DMS 273 treated with DMSO at 0.1 percent for 48 hours (cell line): ENCODE measurements at places on chromosomes 7 and 10.

- DNase-seq: no peak
Measured at GRCh38 chr7:101363196-101363733, 590 bp downstream of the COL26A1 start.

DNA sequence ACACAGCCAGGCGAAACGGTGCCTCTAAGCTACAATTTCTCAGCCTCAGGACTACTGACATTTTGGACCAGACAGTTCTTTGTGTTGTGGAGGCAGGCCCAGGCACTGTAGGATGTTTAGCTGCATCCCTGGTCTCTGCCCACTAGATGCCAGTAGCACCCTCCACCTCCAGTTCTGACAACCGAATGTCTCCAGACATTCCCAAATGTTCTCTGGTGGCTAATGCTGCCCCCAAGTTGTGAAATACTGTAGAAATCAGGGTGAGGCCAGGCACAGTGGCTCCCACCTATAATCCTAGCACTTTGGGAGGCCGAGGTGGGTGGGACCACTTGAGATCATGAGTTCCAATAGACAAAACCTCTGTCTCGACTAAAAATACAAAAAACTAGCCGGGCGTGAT, 18.2 kb downstream of the HNRNPF start:
- no peak for DNase-seq

DNA sequence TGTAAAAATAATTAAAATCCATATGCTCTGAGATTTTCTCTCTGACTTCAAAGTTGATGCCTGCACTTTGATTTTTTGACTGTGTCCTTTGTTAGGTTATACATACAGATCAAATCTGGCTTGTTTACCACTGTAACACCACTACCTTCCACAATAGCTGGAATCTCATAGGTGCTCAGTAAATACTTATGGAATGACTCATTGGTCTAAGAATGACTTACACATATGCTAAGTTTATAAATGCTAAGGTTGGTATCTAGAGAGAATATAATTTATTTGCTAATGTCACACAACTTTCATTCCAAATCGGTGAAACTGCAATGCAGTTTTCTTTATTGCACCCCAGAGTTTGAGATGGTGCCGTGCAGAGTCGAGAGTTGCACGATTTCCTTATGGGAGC, 578.5 kb downstream of the SH2D4B start:
- DNase-seq: no peak

GRCh38 chr10:15801147-15801546, 59.2 kb downstream of the MINDY3 start:
- no peak for DNase-seq

DNA sequence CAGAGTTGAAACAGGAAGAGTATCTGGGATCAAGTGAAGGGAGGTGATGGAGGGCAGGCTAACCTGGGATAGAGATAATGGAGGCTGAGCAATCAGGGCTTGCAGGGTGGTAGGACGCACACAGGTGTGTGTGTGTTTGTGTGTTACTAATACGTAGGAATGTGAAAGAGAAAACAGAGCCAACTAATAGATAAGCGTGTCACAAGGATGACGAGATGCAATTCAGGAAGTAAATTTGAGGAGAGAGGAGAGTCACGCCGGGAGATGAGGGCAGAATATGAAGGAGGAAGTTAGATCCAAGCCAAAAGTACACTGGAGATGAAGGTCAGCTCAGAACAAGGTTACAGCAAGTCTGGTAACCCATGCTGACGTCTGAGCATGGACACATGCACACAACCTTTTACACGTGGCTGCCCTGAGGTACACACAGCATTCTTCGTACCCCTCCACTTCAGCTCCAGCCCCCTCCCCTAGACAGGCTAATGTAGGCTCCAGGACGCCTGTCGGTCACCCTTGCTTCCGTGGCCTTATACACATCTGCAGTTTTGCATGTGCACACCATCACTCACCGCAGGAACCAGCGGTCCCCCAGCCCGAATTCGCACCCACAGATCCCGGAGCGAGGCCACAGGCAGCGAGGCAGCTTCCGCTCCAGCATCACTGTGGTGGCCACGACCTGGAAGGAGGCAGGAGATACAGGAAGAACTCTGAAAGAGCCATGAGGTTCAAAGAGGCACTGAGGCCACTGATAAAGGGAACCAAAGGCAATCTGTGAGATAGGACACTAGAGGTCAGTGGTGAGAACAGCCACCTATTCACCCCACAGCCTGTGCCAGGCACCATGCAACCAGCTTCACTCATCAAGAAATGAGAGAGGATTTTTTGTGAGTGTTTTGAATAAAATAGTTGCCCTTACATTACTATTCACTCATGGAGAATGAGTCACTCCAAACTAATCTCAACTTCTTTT, 23.7 kb upstream of the TRPV6 start:
- no peak for DNase-seq

DNA sequence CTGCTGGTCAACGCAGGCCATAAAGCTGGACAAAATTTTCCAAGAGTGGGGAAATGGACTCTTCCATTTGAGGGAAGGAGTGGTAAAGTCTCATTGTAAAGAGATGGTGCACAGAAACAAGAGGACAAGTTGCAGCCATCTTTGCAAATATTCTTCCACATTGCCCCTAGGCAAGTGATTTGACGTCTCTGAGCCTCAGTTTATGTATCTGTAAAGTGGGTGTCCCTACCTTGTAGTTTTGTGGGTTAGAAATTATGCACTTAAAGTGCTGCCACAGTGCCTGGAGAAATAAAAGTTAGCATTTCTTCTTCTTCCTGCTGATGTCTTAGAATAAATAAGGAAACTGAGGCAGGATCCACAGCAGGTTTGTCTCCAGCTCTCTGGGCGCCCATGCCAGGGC, 12.1 kb downstream of the ADAMTS14 start:
- no peak for DNase-seq

DNA sequence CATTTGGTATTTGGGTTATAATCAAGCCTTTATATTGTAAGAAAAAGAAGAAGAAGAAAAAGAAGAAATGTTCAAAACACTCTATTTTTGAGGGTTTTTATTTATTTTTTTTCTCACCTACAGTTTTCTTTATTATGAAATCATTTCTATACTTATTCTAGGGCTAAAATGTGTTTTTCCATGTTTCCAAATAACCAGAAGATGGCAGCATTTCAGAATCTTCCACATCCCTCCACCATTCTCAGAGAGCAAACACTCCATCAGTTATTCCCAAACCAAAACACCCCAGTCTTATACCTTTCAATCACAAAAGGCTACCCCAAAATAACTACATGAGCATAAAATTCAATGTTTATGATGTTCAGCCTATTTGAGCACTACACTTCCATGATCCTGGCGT, 38.7 kb upstream of the PPP1R17 start:
- peak; percentile 23 for DNase-seq

DNA sequence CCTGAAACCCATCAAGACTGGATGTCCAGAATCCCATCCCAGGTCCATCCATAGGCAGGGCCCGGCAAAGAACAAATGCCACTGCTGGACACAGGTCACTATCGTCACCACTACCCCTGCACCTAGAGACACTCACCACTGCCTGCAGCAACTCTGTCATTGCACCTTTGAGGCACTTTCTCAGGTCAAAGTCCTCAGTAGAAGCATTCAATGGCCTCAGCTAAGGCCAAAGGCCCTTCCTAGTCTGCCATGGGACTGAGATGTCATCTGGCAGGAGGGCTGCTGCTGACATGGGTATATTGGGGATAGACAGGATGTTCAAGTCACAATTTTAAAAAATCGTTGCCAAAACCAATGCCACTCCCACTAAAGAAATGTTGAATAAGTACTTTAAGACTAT, 58.7 kb downstream of the GPAM start:
- no peak for DNase-seq

DNA sequence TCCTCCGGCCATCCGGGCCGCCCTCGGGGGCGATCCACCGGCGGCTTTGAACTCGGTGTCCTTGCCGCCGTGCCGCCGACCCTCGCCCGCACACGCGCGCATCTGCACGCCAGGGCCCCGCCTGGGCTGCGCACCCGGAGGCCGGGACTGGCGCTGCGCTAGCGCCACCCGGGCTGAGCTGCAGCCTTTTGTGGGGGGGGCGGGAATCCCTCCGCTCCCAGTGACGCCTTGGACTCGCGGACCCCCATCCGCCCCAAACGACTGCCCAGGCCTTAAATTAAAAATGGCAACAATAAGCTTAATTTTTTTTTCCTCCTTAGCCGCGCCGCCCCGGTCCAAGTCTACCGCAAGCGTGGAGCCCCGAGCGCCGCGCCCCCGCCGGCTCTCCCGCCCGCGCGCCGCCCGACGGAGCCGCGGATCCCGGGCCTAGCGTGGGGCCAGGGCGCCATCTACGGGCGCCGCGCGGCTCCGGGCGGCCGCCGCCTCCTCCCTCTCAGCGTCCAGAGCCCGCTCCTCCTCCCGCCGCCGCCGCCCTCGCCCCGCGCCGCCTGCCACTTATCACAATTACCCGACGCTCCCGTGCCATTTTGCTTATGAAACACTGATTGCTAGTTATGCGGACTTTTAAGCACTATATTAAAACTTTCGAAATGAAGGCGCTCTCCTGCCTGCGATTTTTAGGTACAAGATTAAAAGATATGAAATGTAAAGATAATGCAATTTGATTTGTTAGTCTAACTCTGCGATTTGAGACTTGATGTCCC, 7.5 kb upstream of the EBF3 start:
- peak; percentile 25 for DNase-seq

DNA sequence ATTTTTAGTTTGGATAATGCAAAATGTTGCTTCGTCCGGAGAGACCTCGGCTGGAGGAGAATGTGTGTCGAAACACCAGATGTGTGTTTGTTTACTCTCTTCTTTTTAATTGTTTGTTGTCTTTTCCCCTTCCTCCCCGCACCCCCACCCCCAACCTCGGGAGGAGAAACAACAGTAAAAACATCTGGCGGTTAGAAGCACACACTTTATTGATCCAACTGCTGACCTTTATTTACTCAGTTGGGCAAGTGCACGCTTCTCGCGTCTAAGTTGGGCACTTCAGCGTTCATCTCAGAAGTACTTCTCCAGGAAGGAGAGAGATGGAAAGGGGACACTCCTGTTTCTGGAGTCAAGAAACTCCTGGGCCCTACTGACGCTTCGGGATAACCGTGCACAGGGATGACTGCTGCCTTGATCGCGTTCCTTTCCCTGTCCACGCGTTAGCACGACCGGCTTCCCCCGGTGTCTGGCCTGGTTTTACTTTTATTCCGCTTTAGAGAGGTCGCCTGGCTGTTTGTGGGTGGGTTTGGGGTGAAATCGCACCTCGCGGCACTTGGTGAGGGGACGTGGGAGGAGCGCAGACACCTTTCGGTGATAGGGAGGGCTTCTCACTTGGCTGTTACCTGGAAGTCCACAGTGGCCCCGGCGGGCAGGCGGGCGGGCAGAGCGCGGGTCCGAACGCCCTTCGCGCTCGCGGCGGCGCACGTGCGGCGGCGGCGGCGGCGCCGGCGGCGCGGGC, 168.3 kb upstream of the PPP1R3A start:
- DNase-seq: peak; percentile 51

- peak; percentile 41 for DNase-seq
Measured at GRCh38 chr10:75400771-75401568, 594 bp downstream of the ZNF503 start.

DNA sequence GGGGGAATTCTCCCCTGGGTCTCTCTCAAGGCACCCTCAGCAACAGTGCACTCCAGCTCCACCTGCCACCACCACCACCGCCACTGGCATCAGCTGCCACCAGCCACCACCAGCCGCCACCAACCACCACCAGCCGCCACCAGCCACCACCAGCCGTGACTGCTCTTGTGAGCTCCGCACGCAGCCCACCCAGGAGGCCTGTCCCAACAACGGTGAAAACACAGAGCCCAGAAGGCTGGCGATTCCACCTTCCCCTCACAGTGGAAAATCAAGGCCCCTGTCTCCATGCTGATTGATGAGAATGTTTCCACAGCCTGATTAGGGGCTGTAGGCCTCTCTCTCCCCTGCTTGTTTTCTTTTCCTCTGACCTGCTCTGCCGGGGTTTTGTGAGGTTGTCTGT, 41.1 kb downstream of the COBL start:
- DNase-seq: no peak

DNA sequence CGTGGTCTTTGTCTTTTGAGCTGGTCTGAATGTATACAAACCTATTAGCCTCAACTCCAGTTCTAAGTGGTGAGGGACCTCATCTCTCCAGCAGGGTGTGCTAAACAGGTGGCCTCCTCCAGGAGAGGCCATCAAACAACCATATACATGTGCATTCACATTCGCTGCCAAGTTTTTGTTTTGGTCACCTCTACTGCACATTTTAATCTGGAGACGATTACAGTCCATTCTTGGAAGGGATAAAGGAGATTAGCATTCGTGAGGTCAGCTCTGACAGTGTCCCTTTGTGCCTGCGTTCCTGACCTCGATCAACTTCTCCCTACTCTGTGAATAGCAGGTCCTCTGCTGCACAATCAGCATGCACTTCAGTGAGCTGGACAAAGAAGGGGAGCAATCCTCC, 60.8 kb downstream of the RHOBTB1 start:
- DNase-seq: no peak
